ENCODE measurements at places on chromosomes 7 and 10.

DNA sequence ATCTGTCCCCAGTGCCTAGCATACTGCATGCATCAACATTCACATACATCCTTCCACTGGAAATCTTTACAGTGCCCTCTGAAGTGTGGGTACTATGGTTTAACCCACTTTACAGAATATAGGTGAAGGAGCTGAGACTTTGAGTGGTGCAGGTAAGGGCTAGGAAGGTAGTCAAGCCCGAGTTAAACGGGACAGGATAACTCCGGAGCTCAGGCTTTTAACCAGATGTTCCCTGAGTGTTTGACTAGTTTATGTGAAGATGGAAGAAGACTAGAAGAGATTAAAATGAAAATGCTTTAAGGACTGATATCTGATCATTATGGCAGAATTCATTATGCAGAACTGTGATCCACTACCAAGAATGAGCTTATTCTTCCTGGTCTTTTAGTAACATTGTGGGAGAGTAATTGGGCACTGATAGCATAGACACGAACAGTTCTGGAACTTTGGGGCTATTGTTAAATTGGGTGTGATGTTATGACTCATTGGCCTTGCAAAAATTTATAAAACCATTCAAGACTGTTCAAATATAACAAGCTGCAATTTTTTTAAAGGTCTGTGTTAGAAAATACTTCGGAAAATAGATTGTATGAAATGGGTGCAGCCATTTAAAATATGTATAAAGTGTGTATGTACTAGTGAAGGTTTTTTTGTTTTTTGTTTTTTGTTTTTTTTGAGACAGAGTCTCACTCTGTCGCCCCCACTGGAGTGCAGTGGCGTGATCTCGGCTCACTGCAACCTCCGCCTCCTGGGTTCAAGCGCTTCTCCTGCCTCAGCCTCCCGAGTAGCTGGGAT lies 4.4 kb downstream of the CUL1 start:
- DNase-seq, result no peak

- no peak for DNase-seq
Measured at GRCh38 chr7:28700790-28701203, 257.3 kb downstream of the TRIL start.

GRCh38 chr7:36583318-36583717 lies 141.0 kb downstream of the AOAH start:
- no peak for DNase-seq

- no peak for DNase-seq
Measured at GRCh38 chr10:114526126-114526503, 121.8 kb upstream of the AFAP1L2 start.

GRCh38 chr10:63795094-63795860 lies 274.1 kb downstream of the REEP3 start:
- DNase-seq, result no peak

DNA sequence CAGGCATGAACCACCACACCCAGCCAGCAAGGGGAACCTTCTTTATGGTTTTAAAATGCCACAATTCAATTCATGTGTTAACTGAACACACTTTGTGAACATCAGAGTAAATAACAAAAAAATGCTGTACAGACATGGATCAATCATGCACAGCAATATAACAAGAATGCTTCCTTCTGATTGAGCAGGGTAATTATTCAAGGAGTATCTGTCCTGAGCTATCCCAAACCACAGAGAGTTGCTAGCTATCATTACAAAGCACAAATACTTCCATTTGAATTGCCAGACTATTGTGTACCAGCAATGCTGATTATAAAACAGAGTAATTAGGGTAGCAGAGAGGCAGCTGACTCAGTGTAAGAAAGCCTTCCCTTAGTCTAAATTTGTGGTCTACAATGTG lies 11.3 kb upstream of the RHOBTB1 start:
- DNase-seq, result no peak

GRCh38 chr7:28144266-28144665 lies 36.3 kb downstream of the JAZF1 start:
- DNase-seq, result no peak

DNA sequence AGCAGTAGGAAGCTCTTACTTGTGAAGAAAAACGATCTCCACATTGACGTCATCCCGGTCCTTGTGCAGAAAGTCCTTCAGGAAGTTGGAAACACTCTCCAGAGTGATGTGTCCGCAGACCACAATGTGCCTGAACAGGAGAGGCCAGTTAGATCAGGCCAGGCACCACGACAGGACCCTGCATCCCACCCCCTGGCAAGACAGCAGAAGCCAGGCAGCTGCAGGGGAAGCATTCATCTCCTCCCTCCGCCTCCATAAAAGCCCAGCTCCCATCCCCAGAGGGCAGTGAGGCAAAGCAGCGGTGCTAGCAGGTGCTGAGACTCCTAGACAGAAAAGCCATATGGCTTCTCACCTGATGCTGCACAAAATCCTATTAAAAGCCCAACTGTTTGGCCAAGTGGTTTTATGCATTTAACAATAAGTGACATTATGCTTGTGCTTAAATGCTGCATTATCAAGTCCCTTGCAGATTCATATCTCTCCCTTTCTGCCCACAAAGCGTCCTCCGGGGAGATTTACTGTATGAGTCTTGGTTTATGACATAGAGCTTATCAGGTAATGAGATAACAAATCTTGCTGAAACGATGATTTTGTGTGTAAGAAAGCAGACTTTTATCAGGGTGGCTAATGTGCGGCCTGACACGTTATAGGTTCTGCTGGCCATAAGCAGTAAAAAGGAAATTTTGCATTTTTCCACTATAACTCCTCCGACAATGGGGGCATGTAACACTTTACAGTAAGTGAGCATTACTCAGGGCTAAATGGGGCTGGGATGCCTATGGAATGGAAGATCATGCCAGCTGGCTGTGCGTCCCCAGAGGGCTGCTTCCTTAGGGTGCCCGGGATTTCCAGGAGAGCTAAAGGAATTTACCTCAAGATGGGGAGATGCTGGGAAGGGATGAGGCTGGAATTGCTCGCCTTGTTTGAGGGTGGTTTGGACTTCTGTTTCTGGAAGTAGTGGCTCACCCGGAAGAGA lies 546.9 kb downstream of the KCNMA1 start:
- no peak for DNase-seq

GRCh38 chr7:51774178-51774577 lies 457.6 kb upstream of the COBL start:
- DNase-seq, result no peak

GRCh38 chr7:41110186-41110585 lies 592.7 kb downstream of the INHBA start:
- DNase-seq, result no peak

- DNase-seq, result no peak
Measured at GRCh38 chr10:75101416-75102251, 9.8 kb upstream of the SAMD8 start.

DNA sequence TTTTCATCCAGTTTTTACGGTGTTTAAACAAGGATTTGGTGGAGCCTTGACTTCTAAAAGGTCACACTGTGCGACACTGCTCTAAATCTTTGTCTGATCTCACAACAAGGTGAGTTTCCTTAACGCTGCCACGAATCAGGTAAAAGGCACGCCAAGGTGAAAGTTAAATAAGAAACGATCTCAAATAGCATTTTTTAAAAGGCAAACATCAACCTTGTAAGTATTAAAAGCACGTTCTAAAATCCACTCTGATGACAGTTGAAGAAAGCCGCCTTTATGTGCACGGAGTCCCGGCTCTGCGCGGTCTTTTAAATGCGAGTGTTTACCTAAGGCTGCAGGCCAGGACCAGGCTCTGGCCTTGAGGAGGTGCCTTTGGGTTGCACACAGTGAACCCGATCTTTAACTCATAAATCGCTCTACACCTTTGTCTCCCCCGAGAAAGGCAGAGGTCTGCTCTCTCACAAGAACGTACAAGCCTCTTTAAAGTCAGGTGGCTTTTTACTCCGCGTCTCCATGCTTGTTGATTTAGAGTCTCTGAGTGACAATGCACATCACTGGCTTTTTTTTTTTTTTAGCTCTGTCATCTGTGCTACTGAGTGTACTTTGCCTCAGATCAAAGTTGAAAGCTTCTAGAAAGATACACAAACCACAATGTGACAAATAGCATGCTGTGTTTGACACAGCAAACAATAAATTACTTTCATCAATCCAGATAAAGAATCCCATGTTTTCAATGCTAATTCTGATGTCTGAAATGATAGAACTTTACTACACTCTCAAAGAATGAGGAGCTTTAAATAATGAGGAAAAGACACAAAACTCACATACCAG lies 25.9 kb upstream of the RNF32 start:
- no peak for DNase-seq

- no peak for DNase-seq
Measured at GRCh38 chr7:11648980-11649379, 183.0 kb downstream of the THSD7A start.

DNA sequence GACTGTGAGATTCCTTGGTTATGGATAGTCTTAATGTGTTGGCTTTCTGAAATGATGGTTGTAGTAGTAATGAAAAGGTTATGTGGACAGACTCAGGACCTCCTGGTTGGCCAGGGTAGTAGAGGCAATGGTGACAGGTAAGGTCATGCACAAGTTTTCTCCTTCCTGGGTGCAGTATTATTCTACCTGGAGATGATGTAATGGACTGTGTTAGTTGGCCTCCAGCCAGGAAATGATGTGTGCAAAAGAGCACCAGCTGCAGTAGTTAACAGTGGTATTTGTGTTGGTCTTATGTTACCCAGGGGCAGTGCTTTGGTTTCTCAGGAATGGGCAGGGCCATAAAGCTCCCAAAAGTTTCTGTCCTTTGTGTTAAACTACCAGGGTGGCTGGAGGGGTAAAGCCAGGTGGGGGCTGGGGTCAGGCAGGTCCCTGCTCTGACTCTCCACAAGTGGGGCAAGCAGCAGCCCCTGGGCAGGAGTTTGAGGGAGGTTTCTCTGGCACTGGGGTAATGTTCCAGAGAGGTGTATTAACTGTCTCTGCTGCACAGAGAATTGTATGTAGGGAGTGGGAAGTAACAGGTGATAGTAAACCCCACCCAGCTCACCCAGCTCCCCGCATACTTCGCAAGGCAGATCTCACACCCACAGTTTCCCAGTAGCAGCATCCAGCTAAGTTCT lies 36.3 kb downstream of the GPR22 start:
- DNase-seq, result no peak

DNA sequence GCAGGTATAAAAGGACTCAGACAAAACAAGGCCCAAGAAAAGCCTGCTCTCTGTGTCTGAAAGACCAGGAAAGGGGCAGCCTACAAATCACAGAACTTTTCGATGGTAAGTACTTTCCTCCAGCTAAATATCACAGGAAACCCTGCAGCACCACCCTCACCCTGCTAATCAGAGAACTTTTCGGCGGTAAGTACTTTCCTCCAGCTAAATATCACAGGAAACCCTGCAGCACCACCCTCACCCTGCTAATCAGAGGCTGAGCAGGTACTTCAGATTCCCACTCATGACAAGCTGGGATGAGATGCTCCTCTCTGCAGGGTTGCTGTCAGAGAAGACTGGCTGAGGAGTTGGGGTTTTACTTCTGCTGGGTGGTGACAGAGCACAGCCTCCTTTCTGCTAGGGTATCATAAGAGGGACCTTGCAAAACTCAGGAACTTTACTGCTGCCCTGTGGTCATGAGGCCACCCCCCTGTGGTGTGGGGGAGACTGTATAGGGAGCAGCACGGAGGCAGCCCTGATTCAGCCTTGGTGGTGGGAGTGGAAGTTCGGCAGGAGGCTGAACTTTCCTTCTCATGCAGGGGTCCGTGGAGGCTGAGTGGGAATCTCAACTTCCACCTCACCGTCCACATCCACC lies 7.2 kb downstream of the WDR37 start:
- DNase-seq, result no peak

GRCh38 chr7:82714883-82715282 lies 271.3 kb upstream of the CACNA2D1 start:
- DNase-seq, result no peak

DNA sequence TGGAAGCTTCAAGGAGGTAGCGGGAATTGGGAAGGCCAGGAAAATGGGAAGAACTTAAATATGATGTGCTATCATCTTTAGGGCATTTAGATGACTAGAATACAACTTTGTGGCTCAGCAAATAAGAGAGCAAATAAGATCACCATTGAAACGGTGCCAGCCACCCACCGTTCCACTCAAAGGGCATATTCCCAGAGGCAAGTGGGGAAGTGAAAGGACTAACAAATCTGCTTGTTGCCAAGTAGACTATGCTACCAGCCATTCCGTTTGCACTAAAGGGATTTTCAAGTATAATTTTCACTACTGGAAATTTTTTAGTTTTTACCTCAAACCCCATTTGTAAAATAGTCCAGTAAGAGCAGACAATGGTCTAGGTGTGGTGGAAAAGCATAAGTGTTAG lies 4.0 kb upstream of the PPP1R3C start:
- no peak for DNase-seq

GRCh38 chr10:123930340-123931001 lies 38.9 kb upstream of the CPXM2 start:
- no peak for DNase-seq

DNA sequence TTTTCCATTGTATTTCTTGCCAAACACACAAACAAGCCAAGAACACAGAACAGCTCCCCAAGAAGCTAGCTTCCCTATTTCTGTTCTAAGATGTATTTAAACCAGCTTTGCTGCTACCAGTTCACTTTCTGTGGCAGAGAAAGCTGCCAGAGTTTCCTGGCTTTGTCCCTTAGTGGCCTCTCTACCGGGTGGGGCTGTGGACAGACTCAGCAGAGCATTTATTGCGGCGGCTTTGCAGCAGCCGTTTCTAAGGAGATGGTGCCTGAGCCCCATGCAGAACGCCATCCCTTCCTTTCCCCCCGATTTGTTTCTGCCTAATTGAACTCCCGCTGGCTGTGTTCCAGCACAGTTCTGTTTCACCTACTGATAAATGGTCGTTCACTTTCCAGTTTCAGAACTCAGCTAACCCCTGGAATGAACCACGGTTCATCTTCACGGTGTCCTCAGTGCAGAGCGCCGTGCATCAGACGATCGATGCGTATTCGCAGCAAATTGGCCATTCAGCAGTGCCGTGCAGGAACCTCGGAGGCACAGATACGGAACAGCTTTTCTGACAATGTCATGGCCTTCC lies 33.8 kb upstream of the SFMBT2 start:
- DNase-seq, result no peak

- DNase-seq, result no peak
Measured at GRCh38 chr10:80501913-80502521, 35.7 kb upstream of the SH2D4B start.

- DNase-seq, result no peak
Measured at GRCh38 chr7:157702311-157703023, 365.7 kb downstream of the DNAJB6 start.

DNA sequence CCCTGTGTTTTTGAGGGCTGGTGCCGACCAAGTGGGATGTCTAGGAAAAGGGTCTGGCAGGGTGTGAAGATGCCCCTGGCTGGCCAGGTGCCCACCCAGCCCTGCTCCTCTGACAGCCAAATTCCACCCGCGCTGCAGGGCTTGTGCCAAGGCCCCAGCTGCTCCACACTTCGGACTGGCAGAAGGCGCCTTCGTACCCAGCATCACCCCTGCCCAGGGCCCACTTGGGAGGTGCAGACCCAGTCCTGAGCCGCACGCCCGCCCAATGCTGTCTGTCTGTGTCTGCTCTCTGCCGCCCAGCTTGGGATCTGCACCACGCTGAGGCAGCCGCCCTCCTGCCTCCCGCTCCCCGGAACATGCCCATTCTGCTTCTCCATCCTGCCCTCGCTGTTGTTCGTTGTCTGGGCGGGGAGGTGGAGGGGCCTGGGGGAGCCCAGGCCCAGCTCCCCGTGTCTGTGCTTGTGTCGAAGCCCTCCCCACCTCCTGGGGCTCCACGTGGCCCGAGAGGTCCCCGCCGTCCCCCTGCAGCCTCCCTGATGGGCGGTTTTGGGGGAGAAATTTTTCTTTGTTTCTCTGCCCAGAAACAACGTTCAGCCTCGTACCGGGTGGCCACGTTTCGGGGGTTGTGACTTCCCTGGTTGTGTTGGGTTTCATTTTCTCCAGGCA lies 36.9 kb upstream of the PPIF start:
- DNase-seq, result no peak

- no peak for DNase-seq
Measured at GRCh38 chr7:116232920-116233319, 22.6 kb downstream of the TES start.
